CD4-positive, alpha-beta T cell treated with Interleukin-6 at 100 ng/mL for 8 hours (primary cell): ENCODE measurements at places on chromosomes 6 and 20.
A peak's percentile ranks its signal among the peaks of the same experiment; 100 is the strongest.

DNA sequence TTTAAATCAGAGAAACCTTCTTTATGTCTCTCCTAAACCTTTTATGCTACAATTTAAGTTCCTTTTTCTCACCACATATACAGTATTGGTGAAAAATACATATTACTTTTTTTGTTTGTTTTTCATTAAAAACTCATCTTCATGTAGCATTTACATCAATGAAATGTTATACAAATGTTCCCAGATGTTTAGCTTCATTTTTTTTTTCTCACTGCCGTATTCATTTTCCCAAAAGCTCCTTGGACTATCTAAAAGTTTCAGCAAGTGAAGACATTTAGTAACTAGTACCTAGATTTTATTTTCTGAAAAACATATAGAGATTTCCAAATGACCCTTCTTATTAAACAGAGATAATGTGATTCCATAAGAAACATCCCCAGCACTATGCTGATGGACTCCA lies 128.9 kb downstream of the BMP5 start:
- no peak for DNase-seq

GRCh38 chr20:44651684-44652423 lies at the start of gene ADA:
ADA (minus strand) TSS chr20:44651699; CDS start chr20:44651607, 92 bp downstream.
- DNase-seq = peak; percentile 26

- DNase-seq = no peak
These were observed 8.1 kb downstream of the SLC2A4RG start for GRCh38 chr20:63747622-63748069.

GRCh38 chr6:143961066-143961465 lies 47.0 kb downstream of the PLAGL1 start:
- DNase-seq = no peak

DNA sequence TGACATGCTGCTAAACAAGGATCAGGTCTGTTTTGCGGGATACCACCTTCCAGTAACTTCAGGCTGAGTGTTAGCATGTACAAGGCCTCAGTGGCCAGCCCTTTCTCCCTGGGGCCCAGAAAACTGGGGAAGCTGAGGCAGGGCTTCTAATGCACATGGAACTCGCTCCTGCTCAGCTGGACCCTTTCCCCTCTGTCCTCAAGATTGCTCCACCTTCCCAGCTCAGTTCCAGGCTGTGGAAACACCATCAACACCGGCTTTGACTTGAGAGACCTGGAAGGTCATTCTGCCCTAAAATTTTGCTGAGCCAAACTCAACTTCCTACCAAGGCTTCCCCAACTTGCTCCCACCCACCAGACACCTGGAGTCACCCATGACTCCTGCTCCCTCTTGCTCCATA lies 4.2 kb upstream of the BLCAP start:
- DNase-seq = no peak

GRCh38 chr6:148470156-148470555 lies 127.5 kb downstream of the SASH1 start:
- no peak for DNase-seq

DNA sequence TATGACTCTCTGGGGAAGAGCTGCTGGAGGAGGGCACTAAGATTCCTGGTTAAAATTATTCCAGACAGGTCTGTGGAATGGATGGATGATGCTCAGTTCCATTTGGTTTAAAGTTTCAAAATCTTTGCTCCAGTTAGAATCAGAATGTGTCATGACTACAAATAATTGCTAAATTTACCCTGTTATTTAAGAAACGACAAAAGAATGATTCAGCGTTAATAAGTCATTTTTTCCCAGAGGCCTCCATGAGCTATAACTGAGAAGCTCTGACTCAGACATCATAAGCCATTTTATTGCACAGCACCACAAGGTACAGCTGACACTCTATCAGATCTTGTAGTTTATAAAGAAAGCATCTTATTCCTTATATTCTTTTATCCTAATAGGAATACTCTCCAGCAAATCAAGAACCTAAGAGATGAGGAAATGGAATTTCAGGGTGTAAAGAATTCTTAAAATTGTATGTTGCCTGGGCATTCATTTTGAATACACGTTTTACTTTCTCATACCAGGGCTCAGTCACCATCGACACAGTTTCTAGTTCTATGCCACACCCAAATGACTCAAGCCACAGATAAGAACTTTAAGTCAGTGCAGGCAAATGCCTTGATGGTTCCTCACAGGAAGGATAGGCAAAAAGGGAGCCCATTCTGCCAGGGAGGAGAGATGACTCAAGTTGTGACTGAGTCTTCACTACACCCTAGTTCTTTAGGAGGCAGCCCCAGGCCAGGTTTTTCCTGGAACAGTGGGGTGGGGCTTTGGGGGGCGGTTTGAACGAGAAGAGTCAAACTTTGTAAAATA lies 636.0 kb downstream of the MMUT start:
- no peak for DNase-seq

GRCh38 chr6:35415065-35415891 lies 36.9 kb upstream of the FANCE start:
- DNase-seq = peak; percentile 14

DNA sequence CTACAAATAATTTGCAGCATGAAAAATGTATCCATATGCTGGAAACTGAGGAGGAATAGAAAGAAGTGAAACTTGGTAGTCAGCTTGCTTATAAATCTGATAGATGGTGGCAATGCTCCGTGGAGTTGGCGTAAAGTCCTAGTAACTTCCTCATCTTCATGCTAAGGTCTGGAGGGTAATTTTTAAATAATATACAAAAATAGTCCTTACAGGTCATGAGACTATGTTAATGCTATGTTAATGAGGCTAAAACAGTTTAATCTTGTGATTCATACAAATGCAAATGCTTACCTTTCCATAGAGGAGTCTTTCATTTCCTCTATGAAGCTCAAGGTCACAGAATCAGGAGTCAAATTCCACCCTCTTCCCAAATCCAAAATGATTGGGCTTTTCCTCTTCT lies 9.4 kb upstream of the CRIP3 start:
- no peak for DNase-seq

GRCh38 chr6:161444464-161444863 lies 170.6 kb upstream of the AGPAT4 start:
- no peak for DNase-seq

DNA sequence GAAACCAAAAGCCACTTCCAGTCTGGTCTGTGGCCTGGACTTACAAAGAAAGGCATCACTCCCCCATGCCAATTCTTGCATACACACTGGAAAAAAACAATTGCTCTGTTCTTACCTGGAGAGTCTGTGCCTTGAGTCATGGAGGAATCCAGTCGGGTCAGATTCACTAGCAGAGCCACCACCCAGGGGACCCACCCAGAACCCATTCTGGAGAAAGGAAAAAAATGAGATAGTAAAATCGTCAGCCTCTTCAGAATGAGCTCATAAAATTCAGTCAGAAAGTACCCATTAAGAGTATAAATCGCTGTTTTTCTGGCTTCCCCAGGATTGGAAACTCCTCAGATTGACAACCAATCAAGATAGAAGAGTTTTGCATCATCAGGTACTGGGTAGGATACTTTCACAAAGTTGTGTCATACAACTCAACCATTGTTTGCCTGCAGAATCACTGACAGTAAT lies at the start of gene HLA-DOB:
Gene HLA-DOB, minus strand, starts transcription at position 257 of the 459 bp plus-strand sequence. Its CDS starts 51 bp downstream, at position 206.
- DNase-seq = no peak

DNA sequence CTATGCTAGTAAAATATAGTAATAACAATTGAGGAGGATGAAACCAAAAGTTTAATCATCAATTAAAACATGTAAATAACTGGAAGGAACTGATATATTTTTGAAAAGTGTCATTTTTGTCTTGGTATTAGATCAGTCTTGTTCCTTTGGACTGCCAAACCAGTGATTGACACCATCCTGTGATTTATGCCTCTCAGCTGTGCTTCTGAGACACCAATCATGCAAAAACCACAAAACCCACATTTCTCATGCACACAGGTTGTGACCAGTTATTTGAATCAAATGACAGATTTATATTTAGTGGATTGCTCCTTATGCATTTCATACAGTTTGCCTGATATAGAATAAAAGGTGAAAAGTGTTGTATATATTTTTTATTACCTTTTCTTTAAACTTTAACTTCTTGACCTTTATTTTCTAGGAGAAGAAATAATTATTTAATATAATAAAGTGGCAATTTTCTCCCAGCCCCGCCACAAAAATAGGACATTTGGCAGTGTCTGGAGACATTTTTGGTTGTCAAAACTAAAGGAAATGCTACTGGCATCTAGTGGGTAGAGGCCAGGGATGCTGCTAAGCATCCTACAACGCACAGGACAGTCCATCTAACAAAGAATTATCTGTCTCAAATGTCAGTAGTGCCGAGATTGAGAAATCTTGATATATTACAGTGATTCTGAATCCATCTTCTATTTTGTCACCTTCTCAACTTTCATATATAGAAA lies 383.6 kb downstream of the BCKDHB start:
- DNase-seq = no peak

- DNase-seq = no peak
These were observed 24.9 kb upstream of the IRF4 start for GRCh38 chr6:366389-367297.
